ENCODE measurements at places on chromosomes 5 and 9. TPM values are rescaled to one million over a fixed set of nuclear protein-coding genes. Genes with fewer than 3 reads are reported as not detected.

NEURL1B gene
- total RNA-seq, result 18.8 TPM

FANCG gene
- total RNA-seq, result 15.7 TPM

ANKRD34B gene
- not detected for total RNA-seq

PRR16 gene
- total RNA-seq, result 0.48 TPM

MEF2C gene
- total RNA-seq, result 16.3 TPM

PARP8 gene
- total RNA-seq, result 25.2 TPM

NTRK2 gene
- total RNA-seq, result 15.9 TPM

QRFP gene
- total RNA-seq, result not detected

MYMK gene
- total RNA-seq, result not detected

OR13J1 gene
- total RNA-seq, result not detected

KIAA0825 gene
- total RNA-seq, result 2.6 TPM

FRMPD1 gene
- total RNA-seq, result not detected

PCDHB14 gene
- total RNA-seq, result 1.5 TPM

NOXA1 gene
- 4.5 TPM for total RNA-seq

GRAMD2B gene
- total RNA-seq, result 10.2 TPM

GABRA6 gene
- total RNA-seq, result not detected

AQP7 gene
- not detected for total RNA-seq

HMCN2 gene
- total RNA-seq, result 0.64 TPM

CTNNAL1 gene
- 7.5 TPM for total RNA-seq

PCDHA2 gene
- total RNA-seq, result not detected

ADAMTSL2 gene
- total RNA-seq, result 2.1 TPM

SVEP1 gene
- total RNA-seq, result 0.99 TPM

PDE6A gene
- 0.04 TPM for total RNA-seq

SLCO6A1 gene
- not detected for total RNA-seq

ZDHHC11B gene
- 0.44 TPM for total RNA-seq

IL4 gene
- not detected for total RNA-seq

WHRN gene
- 6.1 TPM for total RNA-seq

SMIM33 gene
- total RNA-seq, result not detected

NUP155 gene
- 24.2 TPM for total RNA-seq

SH3PXD2B gene
- 7.1 TPM for total RNA-seq

PRDM9 gene
- total RNA-seq, result not detected

CCL28 gene
- 2.4 TPM for total RNA-seq

EIF4EBP3 gene
- total RNA-seq, result 7.1 TPM

AIF1L gene
- total RNA-seq, result 33.2 TPM

ADAMTS16 gene
- total RNA-seq, result not detected
